Fibroblast of lung (primary cell): ENCODE measurements at places on chromosomes 12 and 14.

GRCh38 chr12:117850048-117850447, 118.7 kb downstream of the KSR2 start:
- DNase-seq, result peak; percentile 40

- peak; percentile 78 for DNase-seq
Observed at GRCh38 chr12:107238296-107238695, 144.9 kb upstream of the CRY1 start.

GRCh38 chr12:88934163-88934747, 354.0 kb upstream of the KITLG start:
- peak; percentile 74 for DNase-seq

DNA sequence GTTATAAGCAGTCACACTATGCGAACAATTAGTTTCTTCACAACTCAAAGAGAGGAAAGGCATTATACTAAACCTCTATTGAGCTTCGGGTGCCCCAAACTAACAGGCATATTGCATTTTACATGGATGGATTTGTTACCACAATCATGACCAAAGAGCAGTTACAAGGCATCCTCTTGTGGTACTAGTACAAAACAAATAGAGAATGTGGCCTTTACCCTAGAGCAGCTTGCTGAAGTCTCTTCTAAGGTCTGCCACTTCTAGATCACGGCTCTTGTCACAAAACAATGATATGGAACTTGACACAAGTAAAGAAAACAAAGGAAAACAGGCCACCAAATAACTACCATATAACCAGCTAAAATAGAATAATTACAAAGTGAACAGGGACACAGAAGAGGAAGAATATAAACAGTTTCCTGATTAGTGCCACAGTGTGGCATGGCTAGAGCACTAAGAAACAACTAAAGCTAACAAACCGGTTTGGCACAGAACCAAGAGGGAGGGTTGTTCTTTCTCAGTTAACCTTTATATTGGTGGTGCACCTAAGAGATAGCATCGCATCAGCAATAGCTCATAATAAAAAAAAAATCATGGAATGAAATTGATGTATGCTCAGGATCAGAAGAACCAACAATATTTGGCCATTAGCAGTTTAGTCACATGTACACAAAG, 209.7 kb upstream of the ATP2B1 start:
- DNase-seq, result no peak

DNA sequence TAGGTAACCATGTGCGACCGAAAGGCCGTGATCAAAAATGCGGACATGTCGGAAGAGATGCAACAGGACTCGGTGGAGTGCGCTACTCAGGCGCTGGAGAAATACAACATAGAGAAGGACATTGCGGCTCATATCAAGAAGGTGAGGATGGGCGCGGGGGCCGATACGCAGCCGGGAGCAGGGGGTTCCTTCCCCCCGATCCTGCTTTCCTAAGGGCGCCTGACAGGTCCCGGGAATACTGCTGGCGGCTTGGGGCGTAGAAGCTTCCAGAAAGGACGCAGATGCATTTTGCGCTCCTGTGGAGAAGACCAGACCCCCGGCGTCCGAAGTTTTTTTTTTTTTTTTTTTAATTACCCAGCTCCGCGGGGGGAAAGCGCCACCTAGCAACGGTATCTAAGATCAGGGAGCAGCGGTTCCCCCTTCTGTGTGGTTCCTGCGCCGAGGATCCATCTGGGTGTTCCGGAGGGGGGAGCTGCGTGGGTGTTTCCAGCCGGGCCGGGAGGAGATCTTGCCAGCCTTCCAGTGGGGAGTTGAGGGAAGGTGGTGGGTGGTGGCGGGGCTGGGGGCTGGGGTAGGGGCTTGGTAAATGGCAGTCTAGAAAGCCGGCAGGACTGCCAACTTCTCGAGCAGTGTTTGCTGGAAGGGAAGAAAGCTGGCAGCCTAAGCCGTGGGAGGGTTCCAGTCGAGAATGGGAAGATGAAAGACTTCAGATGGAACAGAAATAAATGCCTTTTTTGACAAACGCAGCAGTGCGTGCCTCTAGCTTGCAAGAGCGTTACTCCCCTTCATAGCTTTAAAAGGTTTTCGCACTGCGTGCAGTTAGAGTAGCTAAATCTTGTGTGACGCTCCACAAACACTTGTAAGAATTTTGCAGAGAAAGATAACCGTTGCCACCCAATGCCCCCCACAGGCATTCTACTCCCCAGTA, 764 bp downstream of the DYNLL1 start:
- peak; percentile 61 for DNase-seq

GRCh38 chr14:54446161-54446693, 5.1 kb upstream of the CNIH1 start:
- peak; percentile 36 for DNase-seq

GRCh38 chr12:14751986-14752385, 51.3 kb downstream of the WBP11 start:
- DNase-seq, result no peak

- DNase-seq, result no peak
Observed at GRCh38 chr12:9969673-9970072, 1.5 kb upstream of the CLEC12A start.

- no peak for DNase-seq
Observed at GRCh38 chr12:14521822-14522221, 45.9 kb downstream of the PLBD1 start.
